A549 treated with ZK216348 at 1 μM for 4 hours (cell line): ENCODE measurements at places on chromosomes 1 and 21. TPM values are rescaled to one million over a fixed set of nuclear protein-coding genes. Genes with fewer than 3 reads are reported as not detected.

ALX3 gene
- not detected in 5 replicates for total RNA-seq

C1orf116 gene
- 3.6 to 7.4 TPM (median 5.8 TPM) in 5 replicates for total RNA-seq

FCRL1 gene
- total RNA-seq, result not detected in 5 replicates

LAX1 gene
- not detected in 5 replicates for total RNA-seq

SPRR4 gene
- not detected in 5 replicates for total RNA-seq

OR10J4 gene
- total RNA-seq, result not detected in 5 replicates

KRTAP25-1 gene
- not detected in 5 replicates for total RNA-seq

VPS45 gene
- total RNA-seq, result 14.6 to 17.0 TPM (median 16.4 TPM) in 5 replicates

TMEM61 gene
- 0.23 to 0.71 TPM (median 0.48 TPM) in 5 replicates for total RNA-seq
